A549 treated with CpdA at 1 μM for 4 hours (cell line): ENCODE measurements at places on chromosomes 4 and X. TPM values are rescaled to one million over a fixed set of nuclear protein-coding genes. Genes with fewer than 3 reads are reported as not detected.

The DCAF12L2 gene
- 0.08 to 0.19 TPM (median 0.13 TPM) in 4 of 5 replicates, not detected in the other for total RNA-seq

The MAGEE2 gene
- total RNA-seq = not detected in 5 replicates

The CTAG1A gene
- 0.18 TPM in 1 of 5 replicates, not detected in the others for total RNA-seq

The KDR gene
- total RNA-seq = not detected in 5 replicates

The TMEM35A gene
- not detected in 5 replicates for total RNA-seq

The GK gene
- total RNA-seq = 1.6 to 2.1 TPM (median 1.9 TPM) in 5 replicates

The TSPAN6 gene
- total RNA-seq = 36.5 to 44.1 TPM (median 39.5 TPM) in 5 replicates
